ENCODE measurements at places on chromosomes 6 and 20.

- DNase-seq = no peak
These were observed 477 bp upstream of the PROCR start for GRCh38 chr20:35171438-35171752.

DNA sequence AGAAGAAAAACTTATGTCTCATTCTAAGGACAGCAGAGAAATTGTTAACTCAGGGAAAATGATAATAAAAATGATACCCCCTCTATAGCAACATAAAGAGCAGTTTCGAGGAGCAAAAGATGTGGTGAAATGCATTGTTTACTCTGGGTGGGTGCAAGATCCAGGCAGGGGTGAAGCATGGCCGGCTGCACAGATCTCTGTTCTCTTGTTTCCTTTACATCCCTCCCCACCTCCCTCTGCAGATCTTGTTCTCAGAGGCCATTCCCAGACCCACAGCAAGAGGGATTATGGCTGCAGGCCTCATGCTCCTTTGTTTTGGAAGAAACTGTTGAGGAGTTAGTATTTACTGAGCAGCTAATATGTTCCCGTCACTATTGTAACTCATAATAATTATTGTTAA, 1.8 kb downstream of the BTN3A1 start:
- DNase-seq = no peak

DNA sequence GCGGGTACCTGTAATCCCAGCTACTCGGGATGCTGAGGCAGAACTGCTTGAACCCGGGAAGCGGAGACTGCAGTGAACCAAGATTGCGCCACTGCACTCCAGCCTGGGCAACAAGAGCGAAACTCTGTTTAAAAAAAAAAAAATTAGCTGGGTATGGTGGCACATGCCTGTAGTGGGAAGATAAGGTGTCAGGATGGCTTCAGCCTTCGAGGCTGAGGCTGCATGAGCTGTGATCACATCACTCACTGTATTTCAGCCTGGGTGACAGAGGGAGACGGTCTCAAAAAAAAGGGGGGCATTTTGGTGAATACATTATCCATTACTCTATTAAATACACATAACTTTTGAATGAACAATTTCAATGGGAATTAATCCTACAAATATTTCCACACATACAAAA, 32.4 kb downstream of the SNX3 start:
- no peak for DNase-seq

DNA sequence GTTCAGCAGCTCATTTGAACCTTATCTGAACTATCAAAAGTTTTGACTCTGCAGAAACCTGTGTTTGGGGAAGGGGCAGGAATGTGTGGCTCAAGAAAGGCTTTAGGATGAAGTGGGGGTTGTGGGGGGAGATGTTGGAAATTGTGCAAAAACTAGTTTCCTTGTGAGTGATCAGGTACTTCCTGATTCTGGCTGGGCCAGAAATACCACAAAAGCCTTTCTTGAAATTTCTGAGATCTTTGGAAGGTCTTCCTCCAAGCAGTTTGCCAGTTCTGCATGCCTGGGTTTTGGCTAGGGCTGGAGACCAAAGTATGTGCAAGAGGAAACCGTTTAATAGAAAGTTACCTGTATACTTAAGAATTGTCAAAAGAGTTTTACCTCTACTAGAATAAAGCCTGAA, 116.6 kb downstream of the BMP2 start:
- DNase-seq = no peak

Measured in T-helper 22 cell (primary cell).